Renal cortex interstitium (tissue), 15 donors: ENCODE measurements at places on chromosomes 7 and 10. TPM values are rescaled to one million over a fixed set of nuclear protein-coding genes. Genes with fewer than 3 reads are reported as not detected.

GRCh38 chr7:26588511-26588910, 275.9 kb downstream of the SKAP2 start:
- DNase-seq: no peak

GRCh38 chr7:140215281-140215680, 38.5 kb upstream of the KDM7A start:
- no peak for DNase-seq

The PNLIPRP3 gene
- polyA plus RNA-seq: not detected

DNA sequence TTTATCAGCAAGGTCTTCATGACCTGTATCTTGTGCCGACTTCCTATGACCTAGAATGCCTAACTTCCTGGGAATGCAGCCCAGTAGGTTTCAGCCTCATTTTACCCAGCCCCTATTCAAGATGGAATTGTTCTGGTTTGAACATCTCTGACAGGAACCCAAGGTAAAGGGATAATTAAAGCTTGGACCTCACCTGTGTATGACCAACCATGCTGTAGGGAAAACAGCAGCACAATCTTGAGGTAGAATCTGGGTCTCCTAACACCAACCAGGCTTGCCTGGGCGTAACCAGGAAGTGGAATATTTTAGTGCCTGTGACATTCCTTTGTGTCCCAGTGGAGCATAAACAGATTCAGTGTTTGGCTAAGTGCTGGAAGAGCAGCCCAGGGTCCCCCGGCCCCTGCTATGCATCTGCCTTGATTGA, 94.1 kb downstream of the PFKFB3 start:
- DNase-seq: no peak

DNA sequence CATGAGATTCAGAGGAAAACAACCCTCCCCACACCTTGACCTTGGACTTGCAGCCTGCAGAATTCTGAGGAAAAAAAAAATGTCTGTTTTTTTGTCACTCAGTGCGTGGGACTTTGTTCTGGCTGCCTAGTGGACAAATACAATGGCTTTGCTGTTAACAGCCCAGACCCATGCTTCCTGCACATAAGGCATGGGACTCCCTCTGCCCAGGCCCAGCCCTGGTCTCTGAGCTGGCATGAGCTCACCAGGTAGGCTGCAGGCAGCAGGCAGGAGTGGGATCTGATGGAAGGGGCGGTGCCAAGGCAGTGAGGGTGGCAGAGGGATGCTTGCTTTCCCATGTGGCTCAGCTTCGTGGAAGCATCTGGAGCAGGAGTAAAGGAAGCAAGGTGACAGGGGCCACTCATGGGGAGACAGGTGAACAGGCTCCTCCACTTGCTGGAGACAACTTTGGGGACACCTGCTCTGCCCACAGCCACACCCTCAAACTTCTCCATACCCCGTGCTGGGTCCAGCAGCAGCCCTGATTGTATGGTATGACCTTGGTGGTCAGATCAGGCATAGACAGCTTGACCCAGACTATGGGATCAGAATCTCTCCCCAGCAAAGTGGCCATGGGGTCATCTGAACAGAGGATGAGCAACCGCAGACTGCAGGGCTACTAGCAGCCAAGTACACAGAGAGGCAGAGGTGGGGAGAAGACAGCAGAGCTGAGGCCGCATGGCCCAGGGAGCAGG, 27.0 kb downstream of the ANXA8 start:
- no peak for DNase-seq

The SLC26A5 gene
- 0.65 TPM for polyA plus RNA-seq

GRCh38 chr10:95572131-95572820, 11.1 kb upstream of the SORBS1 start:
- no peak for DNase-seq

GRCh38 chr7:28686418-28686800, 271.7 kb downstream of the TRIL start:
- DNase-seq: no peak

The GLI3 gene
- polyA plus RNA-seq: 17.7 TPM

DNA sequence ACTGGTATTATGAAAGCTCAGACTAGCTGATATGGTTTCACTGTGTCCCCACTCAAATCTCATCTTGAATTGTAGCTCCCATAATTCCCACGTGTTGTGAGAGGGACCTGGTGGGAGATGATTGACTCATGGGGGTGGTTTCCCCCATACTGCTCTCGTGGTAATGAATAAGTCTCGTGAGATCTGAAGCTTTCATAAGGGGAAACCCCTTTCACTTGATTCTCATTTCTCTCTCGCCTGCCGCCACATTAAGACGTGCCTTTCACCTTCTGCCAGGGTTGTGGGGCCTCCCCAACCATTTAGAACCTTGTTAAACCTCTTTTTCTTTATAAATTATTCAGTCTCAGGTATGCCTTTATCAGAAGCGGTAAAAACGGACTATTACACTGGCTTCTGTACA, 40.3 kb downstream of the COL13A1 start:
- DNase-seq: no peak

- no peak for DNase-seq
Measured at GRCh38 chr10:11026773-11027172, 9.1 kb downstream of the CELF2 start.

The SPDYE2 gene
- polyA plus RNA-seq: 4.5 TPM

- no peak for DNase-seq
Measured at GRCh38 chr7:38168890-38169570, 9.0 kb upstream of the STARD3NL start.

- no peak for DNase-seq
Measured at GRCh38 chr10:122421054-122421625, 33.3 kb upstream of the ARMS2 start.

DNA sequence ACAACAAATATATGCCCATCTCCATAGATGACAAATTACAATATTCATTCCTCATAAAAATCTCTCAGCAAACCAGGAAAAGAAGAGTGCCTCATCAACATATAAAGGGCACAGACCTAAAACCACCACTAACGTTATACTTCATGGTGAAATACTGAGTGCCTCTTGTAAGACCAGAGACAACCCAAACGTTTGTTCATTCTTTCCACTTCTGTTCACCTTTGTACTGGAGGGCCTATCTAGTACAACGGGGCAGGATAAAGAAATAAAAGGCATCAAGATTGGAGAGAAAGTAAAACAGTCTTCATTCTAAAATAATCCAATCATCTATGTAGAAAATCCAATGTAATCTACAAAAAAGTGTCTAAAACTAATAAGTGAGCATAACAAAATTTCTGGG, 79.1 kb downstream of the LARP4B start:
- DNase-seq: no peak
